ENCODE measurements at places on chromosomes 2 and 18. TPM values are rescaled to one million over a fixed set of nuclear protein-coding genes. Genes with fewer than 3 reads are reported as not detected.

The SPEG gene
- total RNA-seq: 22.7 TPM

The CPSF3 gene
- total RNA-seq: 62.2 TPM

The CAPN14 gene
- 0.16 TPM for total RNA-seq

The AMER3 gene
- total RNA-seq: not detected

The UGT1A3 gene
- total RNA-seq: not detected

The PRKAG3 gene
- total RNA-seq: 0.41 TPM

The ABCB11 gene
- not detected for total RNA-seq

The HPCAL1 gene
- 6.5 TPM for total RNA-seq

The IL1F10 gene
- not detected for total RNA-seq

The ALK gene
- 0.27 TPM for total RNA-seq
